ENCODE measurements at places on chromosomes 6 and 20.

- DNase-seq, result peak; percentile 57
Measured at GRCh38 chr6:107264357-107264840, 149.1 kb upstream of the BEND3 start.

GRCh38 chr6:147131532-147132128 lies 72.6 kb upstream of the STXBP5 start:
- DNase-seq, result no peak

- DNase-seq, result no peak
Measured at GRCh38 chr6:170189236-170189635, 101.6 kb downstream of the DLL1 start.

DNA sequence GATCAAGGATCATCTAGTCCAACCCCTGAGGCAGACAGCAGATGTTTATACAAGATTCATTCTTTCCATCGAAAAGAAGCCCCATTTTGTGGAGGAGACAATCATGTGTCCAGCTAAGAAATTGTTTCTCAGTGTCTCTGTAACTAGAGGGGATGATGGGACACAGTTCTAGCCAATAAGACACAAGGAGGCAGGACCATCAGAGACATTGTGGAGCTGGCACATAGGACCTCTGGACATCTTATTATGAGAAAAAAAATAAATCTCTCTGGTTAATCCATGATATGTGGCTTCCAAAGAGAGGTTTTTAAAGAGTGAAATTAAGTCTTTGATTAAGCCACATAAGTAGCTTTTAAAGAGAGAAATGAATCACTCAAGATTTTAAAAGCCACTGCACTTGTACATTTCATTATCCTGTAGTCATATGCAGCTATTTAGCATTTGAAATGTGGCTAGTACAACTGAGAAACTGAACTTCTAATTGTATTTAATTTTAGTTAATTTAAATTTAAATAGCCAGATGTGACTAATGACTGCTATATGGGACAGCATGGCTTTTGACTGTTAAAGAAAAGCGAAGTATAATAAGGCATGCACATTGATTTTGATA lies 176.8 kb downstream of the TASP1 start:
- no peak for DNase-seq

- peak; percentile 45 for DNase-seq
Measured at GRCh38 chr6:45691426-45691825, 313.7 kb upstream of the SUPT3H start.

- DNase-seq, result no peak
Measured at GRCh38 chr6:132341646-132342045, 59.6 kb downstream of the MOXD1 start.

DNA sequence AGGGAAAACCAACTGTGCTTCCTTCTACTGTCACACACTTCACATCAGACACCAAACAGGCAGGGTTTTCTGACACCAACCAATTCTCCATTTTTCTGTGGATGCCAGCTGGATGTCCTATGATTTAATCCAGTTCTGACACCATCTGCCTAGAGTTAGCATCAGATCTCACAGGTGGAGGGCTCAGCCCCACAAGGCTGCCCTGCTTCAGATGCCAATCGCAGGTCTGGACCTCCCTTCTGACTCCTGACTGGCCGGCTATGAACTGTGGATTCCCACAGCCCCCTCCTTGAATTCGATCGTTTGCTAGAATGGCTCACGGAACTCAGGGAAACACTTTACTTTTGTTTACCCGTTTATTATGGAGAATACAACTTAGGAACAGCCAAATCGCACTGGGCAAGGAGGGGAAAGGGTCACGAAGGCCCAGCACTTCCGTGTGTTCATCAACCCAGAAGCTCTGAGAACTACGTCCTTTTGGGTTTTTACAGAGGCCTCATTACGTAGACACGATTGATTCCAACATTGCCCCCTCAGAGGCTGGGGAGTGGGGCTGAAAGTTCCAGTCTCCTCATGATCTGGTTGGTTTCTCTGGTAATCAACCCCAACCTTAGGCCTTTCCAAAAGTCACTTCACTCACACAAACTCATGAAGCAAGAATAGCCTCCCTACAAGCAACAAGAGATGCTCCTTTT lies 25.4 kb upstream of the MAS1 start:
- DNase-seq, result no peak

DNA sequence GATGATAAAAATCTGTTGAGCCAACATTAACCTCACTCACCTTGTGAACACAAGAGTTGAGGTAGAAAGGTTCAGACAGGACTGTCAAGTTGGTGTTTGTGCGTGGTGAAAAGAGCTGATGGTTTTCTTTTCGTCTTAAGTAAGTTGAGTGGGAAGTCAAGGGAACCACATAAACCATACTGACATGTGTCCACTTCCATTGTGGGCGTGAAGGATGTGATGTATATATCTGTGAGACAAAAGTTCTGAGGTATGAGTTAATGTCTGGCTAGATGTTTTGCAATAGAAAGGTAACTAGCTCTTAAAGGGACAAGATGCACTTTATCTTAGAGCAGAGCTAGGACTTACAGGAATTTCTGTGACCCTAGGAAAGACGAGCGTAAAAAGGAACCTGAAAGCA lies 1272.1 kb upstream of the ADGRB3 start:
- DNase-seq, result no peak

GRCh38 chr6:27296106-27296783 lies 15.8 kb downstream of the POM121L2 start:
- DNase-seq, result peak; percentile 45

DNA sequence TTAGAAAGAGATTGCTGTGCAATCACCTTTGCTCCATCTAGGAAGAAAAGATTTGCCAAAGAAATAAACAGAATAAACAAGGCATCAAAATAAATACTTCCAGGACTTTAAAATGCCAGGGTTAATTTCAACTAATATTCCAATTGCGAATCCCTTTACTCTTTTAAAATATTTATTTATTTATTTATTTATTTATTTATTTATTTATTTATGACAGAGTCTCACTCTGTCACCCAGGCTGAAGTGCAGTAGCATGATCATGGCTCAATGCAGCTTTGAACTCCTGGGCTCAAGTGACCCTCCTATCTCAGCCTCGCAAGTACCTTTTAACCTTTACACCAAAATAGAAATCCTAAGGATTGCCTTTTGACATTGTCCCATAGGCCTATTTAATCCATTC lies 191.1 kb downstream of the EDN1 start:
- no peak for DNase-seq

DNA sequence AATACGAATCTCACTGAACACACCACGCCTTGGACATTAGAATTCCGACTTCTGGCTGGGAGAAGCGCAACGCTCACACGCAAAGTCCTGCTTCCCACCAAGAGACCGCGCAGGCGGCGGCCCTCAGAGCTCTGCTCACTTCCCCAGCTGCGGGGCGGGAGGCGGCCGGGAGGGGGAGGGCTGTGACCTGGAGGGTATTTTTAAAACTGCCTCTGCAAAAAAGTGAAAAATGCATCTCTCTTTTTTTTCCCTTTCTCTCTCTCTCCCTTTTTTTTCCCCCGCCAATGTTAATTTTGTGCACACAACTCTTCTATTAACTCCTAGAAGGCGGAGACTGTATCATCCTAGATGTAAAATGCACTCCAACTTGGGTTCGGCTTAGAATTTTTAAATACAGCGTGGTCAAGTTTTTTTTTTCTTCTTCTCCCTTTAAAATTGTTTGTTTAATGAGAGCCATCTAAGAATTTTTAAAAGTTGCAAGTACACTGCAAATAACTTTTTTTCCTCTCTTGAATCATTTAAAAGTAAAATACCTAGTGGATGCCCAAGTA lies 66.4 kb downstream of the STX11 start:
- DNase-seq, result no peak

GRCh38 chr20:17456279-17456678 lies 74.9 kb downstream of the BFSP1 start:
- DNase-seq, result no peak

GRCh38 chr20:14617123-14617522 lies 279.7 kb upstream of the FLRT3 start:
- DNase-seq, result peak; percentile 31

- no peak for DNase-seq
Measured at GRCh38 chr6:116611056-116611455, 5.2 kb upstream of the RSPH4A start.

DNA sequence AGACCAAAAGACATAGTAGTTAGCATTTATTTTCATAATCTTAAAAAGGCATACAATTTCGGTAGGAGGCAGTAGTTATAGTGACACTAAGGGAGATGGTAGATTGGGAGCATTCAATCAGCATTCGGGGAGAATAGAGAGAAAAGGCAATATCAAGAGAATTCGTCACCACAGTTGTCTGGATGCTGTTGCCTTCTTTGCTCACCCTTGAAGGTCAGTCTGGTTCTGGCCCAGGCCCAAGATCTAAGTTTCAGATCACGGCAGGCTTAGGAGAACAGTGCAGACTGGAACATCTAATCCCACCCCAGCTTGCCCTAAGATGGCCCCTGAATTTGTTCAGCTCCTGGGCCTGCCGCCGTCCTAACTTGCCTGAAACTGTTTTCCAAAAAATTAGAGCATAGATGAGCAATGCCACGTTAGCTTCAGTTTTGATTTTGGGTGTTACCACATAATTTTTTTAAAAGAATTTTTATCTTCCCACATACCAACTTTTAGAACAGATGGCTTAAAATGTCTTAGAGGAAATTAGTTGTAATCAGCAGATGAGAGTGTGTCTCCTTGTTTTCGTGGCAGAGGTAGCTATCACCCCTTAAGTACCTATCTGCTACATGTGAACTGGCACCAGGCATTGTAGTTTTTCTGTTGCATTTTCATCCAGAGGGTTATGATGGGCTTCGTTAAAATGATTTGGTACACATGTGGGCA lies 8.3 kb upstream of the CEP85L start:
- DNase-seq, result no peak

GRCh38 chr6:46637145-46637544 lies 15.5 kb downstream of the CYP39A1 start:
- peak; percentile 21 for DNase-seq

DNA sequence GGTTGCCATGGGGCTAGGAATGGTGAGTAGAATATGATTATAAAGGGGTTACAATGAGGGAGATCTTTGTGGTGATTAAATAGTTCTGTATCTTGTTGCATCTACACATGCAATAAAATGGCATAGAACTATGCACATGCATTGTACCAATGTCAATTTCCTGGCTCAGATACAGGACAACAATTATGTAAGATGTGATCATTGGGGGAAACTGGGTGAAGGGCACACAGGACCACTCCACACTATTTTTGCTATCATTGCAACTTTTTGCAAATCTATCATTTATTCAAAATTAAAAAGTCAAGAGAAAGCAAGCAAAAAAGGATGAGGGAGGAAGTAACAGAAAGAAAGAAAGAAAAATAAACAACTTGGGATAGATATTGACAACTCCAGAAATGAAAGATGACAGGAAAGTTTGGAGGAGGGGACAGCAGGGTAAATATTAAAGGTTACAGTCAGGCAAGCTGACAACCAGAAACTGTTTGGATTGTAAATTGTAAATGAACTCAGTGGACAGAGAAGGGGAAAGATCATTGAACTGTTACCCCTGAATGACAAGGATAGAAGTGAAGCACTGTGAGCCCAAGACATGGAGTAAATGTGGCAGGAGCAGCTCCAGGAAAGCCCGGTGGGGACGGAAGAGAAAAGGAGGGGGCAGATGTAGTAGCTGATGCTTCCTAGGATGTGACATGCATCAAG lies 499.6 kb upstream of the JARID2 start:
- no peak for DNase-seq

DNA sequence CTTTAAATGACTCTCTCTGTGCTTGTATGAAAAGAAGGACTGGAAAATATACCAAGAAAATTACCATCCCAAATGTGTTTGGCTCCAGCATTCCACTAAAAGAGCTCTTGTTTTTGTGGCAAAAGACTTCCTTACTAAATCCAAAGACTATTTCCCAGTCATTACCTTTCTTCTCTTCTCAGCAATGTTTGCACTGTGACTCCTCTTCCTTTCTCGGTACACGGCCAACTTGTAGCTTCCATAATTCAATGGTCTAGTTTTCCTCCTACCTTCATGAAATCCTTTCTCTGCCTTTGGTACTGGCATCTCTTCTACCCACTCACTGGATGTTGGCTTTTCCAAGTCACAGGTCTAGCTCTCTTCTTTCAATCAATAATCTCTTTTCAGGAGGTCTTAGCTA lies 568.5 kb upstream of the JAG1 start:
- no peak for DNase-seq

- no peak for DNase-seq
Measured at GRCh38 chr6:166587631-166588413, 1.3 kb upstream of the RAMACL start.

- no peak for DNase-seq
Measured at GRCh38 chr6:122075917-122076316, 323.5 kb upstream of the HSF2 start.

DNA sequence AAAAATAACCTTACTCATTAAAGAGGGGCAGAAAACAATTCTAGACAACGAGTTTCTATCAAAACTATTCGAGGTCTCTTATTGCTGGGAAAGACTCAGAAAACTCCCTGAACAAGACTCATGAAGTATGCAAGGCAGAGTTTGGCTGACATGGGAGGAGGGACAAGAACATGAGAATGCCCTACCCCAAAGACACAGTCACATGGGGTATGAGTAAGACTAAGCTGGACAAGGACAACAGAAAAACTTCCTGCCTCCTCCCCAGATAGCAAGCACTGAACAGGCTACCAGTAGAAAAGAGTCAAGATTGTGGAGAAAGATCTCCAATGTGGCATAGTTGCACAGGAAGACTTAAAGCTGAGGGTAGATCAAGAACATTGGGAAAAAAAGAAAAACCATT lies 39.7 kb upstream of the PHIP start:
- no peak for DNase-seq

DNA sequence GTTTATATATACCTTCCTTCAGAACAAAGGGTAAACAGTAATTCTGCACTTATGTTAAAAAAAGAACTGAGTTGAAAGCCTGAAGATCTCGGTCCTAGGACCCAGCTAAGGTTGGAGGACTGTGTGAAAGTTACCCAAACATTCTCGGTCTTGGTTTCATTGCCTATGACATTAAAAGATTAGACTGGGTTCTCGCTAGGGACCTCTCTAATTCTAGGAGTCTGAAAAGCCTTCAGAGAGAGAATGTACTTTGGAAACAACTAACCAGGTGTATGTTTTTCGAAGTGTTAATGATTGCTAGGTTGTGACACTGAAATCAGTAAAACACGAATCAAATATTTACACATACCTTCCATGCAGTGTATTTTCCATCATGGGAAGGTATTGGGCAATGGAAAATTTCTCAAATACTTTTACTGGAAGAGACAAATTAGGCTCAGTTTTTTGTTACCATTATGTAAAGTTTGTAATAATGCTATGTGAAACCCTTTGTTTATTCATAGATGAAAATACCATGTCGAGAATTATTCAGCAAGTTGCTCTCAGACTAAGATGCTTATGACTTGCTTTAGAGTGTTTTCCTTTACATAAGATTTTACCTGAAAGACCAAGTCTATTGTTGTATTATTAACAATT lies 113.7 kb upstream of the LOC128125822 start:
- DNase-seq, result no peak

GRCh38 chr6:111927321-111927720 lies 54.1 kb upstream of the FYN start:
- DNase-seq, result no peak

Measured in fibroblast of upper back skin (primary cell).